ENCODE measurements at places on chromosomes 13 and 19.

- no peak for DNase-seq
Observed at GRCh38 chr13:22135446-22135845, 464.6 kb downstream of the FGF9 start.

DNA sequence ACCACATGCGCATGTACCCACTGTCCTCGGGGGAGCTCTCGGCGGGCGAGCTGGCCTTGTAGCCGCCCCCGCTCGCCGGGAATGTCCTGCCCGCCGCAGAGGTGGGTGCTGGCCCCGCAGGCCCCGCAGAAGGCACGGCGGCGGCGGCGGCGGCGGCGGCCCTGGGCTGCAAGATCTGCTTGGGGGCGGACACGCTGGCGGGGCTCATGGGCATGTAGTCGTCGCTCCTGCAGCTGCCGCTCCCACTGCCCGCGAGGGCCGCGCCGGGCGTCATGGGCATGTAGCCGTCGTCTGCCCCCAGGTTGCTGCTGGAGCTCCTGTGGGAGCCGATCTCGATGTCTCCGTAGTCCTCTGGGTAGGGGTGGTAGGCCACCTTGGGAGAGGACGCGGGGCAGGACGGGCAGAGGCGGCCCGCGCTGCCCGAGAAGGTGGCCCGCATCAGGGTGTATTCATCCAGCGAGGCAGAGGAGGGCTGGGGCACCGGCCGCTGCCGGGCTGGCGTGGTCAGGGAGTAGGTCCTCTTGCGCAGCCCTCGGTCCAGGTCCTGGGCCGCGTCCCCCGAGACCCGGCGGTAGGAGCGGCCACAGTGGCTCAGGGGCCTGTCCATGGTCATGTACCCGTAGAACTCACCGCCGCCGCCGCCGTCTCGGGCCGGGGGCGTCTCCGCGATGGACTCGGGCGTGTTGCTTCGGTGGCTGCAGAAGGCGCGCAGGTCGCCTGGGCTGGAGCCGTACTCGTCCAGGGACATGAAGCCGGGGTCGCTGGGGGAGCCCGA is 2.4 kb downstream of the IRS2 start:
- no peak for DNase-seq

- no peak for DNase-seq
Observed at GRCh38 chr13:44537248-44537647, 38.9 kb downstream of the TSC22D1 start.

- no peak for DNase-seq
Observed at GRCh38 chr19:42653841-42654240, 59.1 kb upstream of the CEACAM8 start.

DNA sequence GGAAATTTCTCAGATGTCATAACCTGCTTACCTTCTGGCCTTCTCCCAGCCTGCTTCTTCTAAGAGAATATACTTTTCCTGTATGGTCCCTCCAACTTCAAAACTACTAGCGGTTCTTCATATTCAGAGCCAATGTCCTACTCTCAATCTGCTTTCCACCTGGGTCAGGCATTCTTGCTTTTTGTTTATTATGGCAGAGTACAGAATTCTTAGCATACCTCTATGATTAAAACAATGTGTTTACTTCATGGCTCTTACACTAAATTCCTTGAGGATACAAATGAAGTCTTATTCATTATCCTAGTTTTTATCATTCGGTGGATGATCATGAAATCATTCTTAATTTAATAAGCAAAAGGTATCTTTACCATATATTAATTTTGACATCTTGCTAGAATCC is 484.2 kb upstream of the SLITRK1 start:
- DNase-seq: no peak

GRCh38 chr13:79966493-79966895 is 374.4 kb downstream of the SPRY2 start:
- no peak for DNase-seq

Measured in stimulated activated naive CD4-positive, alpha-beta T cell treated with Interleukin-2 at 50 U/mL for 16 hours (primary cell).